ENCODE measurements at places on chromosomes 16 and 17. TPM values are rescaled to one million over a fixed set of nuclear protein-coding genes. Genes with fewer than 3 reads are reported as not detected.
A peak's percentile ranks its signal among the peaks of the same experiment; 100 is the strongest.

The SMIM5 gene
- 9.2 TPM for polyA plus RNA-seq

The C16orf86 gene
- 1.7 TPM for polyA plus RNA-seq

DNA sequence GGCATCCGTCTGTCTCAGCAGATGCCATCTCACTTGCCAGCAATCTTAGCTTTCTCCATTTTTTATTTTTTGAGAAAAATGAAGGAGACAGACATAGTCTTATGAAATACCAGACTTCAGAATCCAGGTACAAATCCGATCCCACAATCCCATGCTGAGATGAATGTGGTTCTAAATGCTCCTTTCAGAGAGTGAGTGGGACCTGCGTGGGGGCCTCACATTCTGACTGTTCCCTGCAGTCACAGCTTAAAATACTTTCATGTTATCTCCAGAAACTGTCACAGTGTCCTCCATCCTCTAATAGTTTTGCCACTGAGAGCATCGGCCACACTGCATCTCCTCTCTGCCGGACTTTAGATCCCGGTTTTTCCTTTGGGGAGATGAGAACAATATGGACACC is 34.9 kb upstream of the ENDOV start:
- no peak for DNase-seq

DNA sequence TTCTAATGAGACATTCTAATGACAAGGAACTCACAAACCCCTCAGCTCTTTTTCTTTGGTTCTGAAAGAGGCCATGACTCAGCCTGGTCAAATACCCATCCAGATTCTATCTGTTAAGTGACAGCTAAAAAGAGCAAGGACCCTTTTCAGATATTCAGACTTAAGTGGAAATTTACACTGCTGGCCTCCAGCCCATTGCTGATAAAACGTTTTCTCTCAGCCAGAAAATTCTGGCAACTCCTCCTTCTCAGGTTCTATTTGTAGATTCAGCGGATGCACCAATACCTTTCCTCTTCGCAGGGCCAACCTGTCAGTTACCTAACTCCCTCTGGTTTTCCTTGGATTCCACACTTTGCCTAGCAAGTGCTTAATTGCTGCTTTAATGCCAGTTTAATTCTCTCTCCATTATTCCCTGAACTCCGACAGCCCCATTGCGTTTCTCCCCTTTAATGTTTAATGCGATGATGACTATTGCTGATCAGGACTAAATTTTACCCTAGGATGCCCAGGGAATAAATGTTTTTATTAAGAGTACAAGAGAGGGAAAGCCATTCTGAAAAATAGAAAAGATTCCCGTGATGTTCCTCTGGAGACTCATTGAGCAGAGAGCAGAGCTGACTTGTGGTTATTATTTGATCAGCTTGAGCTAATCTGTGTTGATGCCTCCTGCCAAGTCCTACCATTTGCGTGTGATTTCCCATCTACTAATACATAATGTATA is 35.9 kb upstream of the TOM1L1 start:
- no peak for DNase-seq

GRCh38 chr17:64788286-64789060 is 126.4 kb upstream of the SMURF2 start:
- no peak for DNase-seq

- peak; percentile 55 for DNase-seq
Measured at GRCh38 chr16:66905633-66906539, 12.8 kb downstream of the CDH16 start.

DNA sequence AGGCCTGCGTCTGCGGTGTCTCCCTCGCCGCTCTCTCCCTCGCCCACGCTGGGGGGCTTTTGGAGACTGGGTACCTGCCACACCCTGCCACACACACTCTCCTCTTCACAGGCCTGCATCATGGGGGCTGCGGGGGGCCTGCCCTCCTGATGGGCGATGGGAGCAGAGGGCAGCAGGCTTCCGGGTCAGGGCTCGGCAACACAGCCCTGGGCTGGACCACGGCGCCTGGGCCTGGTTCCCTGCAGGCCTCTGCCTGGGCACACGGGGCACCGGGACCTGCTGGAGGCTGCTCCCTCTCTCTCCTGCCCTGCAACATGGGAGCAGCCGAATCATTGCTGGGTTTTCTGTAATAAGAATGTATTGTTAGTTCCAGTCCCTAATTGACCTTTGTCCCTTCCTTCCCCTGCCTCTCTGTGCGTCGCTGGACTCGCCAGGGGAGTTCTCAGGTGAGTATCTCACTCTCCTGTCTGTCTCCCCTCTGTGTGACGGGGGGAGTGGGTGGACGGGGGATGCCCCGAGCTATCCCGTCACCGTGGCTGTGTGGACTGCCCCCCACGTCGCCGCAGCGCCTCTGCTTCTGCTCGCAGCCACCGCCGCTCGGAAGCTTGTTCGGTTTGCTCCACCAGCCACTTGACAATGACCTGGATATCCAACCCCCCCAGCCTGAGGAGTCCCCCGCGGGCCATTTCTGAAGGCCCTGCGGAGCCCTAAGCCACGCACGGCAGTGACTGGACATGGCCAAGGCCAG is 13.5 kb downstream of the NME3 start:
- no peak for DNase-seq

DNA sequence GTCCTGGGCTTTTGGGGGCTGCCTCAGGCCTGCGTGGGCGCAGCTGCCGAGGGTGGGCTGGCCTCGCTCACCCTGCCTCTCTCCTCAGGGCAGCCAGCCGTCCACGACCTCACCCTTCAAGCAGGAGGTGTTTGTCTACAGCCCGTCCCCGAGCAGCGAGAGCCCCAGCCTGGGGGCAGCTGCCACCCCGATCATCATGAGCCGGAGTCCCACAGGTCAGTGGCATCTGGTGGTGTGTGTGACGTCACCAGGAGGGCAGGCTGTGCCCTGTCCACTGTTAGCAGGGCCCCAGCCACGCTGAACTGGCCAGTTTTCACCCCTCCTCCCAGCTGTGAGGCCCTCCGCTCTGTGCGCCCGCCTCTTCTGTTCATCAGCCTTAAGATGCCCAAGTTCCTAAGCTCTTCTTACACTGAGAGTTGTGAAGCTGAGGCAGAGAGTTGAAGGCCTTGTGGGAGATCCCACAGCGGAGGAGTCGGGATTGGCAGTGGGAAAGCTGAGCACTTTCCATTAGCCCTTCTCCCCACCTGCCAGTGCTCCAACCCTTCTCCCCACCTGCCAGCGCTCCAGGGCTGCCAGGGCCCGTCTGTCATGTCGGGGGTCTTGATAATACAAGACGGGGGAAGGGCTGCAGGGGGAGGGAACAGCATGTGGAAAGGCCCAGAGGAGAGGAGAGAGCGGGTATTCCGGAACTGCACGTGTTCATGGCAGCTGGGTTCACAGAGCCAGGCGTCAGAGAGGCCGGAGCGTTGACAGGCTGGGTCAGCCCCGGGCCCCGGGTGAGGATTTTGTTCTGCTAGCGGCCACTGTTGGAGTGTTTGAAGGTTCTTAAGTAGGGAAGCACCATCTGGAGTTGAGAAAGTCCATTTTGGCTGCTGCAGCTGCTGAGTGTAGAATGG is 36.3 kb downstream of the OR1D5 start:
- DNase-seq: no peak

The LITAFD gene
- not detected for polyA plus RNA-seq

GRCh38 chr17:43437756-43438155 is 39.0 kb downstream of the ARL4D start:
- no peak for DNase-seq

DNA sequence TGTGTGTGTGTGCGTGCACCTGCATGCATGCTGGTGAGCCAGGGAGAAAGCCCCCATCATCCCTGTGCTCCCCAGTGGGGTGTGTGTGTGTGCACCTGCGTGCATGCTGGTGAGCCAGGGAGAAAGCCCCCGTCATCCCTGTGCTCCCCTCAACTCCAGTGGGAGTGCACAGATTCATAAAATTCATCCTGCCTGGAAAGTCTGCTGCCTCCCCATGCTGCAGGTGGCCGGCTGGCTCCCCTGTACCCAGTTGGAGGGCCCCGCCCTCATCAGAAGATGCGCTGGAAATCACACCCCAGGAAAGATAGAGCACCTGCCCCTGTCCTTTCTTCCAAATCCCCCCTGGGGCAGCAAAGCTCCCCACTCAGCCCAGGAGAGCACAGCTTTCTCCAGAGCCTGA is 84.8 kb upstream of the DOC2B start:
- no peak for DNase-seq

GRCh38 chr16:2591476-2592240 is 53.8 kb downstream of the PDPK1 start:
- DNase-seq: no peak

GRCh38 chr17:59853168-59853918 is 39.4 kb downstream of the TUBD1 start:
- DNase-seq: no peak

The CCDC102A gene
- 21.0 TPM for polyA plus RNA-seq

The NOS2 gene
- 1.9 TPM for polyA plus RNA-seq

GRCh38 chr16:23519282-23519681 is 9.0 kb upstream of the GGA2 start:
- no peak for DNase-seq

Data from left renal pelvis (tissue), 4 donors.